ENCODE measurements at places on chromosomes 7 and 10.

DNA sequence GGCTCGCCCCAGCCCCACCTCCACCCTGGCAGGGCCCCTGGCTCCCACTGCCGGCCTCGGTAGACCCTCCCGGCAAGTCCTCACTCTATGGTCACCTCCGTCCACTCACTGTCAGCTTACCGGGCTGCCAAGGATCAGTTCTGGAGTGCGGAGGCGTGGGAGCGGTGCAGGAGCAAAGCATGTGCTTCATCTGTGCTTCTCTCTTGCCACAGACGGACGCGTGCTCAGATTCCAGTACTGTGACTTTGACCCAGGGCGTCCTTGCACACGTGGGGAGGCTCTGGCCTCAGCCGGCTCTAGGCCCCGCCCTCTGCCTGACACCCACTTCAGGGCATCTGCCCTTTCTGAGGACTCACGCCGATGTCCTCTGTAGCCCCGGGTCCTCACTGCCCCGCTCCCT, 547.5 kb upstream of the FOXK1 start:
- no peak for DNase-seq

GRCh38 chr7:45696476-45696875, 122.3 kb downstream of the ADCY1 start:
- no peak for DNase-seq

DNA sequence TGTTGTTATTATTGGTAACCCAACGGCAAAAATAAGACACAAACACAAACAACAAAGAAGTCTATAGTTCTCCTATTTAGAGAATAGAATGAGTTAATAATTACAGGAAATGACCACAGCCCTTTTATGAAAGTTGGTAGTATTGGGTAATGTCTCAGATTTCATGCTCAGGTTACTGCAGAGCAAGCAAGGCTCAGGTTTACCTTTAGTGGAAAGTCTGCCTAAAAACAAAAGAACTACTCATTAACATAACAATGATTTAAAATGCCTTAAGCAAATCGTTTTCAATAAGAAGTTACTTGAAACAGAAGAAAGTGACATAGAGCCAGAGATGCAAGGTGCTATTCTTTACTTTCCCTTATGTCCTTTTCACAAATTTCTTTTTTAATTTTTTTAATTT, 441.2 kb downstream of the PLXDC2 start:
- DNase-seq, result no peak

DNA sequence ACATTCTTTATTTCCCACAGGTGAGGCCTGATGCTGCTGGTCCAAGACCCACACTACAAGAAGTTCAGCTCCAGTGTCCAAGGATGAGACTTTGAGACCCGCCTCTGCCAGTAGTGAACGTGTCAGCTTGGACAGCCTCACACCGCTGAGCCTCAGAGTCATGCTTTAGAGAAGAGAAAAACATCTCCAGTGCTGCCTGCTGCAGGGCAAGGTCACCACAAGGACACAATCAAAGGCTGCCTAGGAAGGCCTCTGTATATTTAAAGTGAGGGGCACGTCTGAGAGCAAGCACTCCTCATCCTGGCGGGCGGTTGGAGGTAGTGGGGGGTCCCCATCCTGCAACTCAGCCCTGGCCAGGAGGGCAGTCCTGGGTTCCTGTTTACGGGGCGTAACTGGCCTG, 19.3 kb downstream of the FGFR2 start:
- no peak for DNase-seq

GRCh38 chr7:28587211-28587610, 174.9 kb downstream of the CREB5 start:
- no peak for DNase-seq

- DNase-seq, result no peak
Observed at GRCh38 chr7:99210265-99210970, 2.5 kb upstream of the KPNA7 start.

DNA sequence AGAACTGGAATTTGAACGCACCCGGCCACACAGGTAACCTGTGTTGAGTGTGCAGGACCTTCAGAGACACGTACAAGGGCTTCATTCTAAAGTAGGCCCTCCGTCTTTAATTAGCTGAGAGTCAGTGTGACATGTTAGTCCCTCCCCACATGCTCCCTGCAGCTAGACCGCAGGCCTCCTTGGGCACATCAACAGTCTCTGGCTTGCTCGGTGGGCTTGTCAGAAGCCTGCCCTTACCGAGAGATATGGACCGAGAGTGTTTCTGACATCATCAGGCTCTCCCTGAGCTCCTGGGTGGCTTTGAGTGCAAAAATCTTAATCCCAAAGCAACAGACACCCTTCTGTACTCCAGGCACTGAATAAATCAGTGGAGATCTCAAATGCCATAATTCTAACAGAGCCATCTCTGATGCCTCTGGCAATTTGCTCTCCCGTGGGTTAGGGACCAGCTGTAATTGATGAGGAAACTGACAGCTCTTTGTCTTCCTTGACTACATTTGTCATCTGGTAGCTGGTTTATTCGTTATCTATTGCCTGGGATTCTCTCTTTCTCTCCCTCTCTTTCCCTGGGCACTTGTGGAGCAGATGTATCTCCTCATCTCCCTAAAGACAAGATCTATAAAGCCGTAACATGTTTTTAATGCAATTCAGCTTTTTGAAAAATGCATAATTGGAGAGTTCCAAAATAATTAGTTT, 850.6 kb downstream of the TYW1 start:
- DNase-seq, result no peak

- no peak for DNase-seq
Observed at GRCh38 chr10:104342941-104343411, 4.7 kb upstream of the ITPRIP start.

- DNase-seq, result no peak
Observed at GRCh38 chr10:56370217-56371113, 9.4 kb upstream of the ZWINT start.

DNA sequence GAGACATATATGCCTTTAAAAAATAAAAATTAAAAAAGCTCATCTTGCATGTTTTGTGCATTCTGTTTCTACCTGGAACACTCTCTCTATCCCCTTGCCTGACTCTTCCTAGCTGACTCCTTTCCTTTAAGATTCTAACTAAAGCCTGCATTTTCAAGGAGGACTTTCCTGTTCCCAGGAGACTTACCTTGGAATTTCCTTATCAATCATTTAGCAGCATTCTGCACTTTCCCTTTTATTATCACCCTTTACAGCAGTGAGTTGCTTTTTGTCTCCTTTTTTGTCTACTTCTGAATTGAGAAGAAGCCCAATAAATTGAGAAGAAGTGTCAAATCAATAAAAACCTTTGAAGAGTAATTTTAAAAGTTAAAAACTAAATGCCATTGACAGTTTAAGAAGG, 142.2 kb upstream of the TMEM196 start:
- DNase-seq, result no peak

GRCh38 chr7:97844036-97844435, 28.2 kb downstream of the ASNS start:
- no peak for DNase-seq

DNA sequence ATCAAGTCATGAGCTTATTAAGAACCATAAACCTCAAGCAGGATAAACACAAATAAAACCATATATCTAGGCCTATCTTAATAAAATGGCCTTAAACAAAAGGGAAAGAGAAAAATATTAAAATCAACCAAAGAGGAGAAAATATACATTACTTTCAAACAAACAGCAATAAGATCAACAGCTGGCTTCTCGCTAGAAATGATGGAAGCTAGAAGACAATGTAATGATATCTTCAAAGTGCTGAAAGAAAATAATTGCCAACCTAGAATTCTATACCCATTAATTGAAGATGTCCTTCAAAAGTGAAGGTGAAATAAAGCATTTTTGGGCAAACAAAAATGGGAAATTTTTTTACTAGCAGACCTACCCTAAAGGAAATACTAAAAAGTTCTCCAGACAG, 142.9 kb upstream of the PODXL start:
- DNase-seq, result no peak

- no peak for DNase-seq
Observed at GRCh38 chr7:19117870-19118608, 603 bp upstream of the TWIST1 start.

- peak; percentile 94 for DNase-seq
Observed at GRCh38 chr7:130297628-130298543, 4.9 kb downstream of the CPA4 start.

GRCh38 chr10:62471711-62472110, 97.5 kb downstream of the ZNF365 start:
- DNase-seq, result no peak

- DNase-seq, result no peak
Observed at GRCh38 chr10:3749600-3749999, 35.4 kb downstream of the KLF6 start.

GRCh38 chr7:25187932-25188331, 40.4 kb downstream of the NPVF start:
- no peak for DNase-seq

DNA sequence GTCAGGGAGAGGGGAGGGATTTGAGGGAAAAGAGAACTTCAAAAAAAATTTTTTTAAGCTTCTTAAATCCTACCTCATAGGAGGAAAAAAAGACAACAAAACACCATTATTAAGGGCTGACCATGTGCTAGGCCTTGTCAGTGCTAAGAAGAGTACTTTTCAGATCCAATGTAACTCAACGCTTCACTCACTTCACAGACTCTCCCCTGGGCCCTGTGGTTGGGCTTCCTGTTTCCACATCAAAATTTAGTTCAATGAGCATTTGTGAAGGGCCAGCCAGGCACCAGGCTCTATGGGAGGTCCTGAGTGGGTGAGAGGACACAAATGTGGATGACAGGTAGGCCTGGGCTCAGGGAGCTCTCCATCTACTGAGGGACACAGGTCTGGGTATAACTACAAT, 249.8 kb downstream of the PTEN start:
- DNase-seq, result no peak

DNA sequence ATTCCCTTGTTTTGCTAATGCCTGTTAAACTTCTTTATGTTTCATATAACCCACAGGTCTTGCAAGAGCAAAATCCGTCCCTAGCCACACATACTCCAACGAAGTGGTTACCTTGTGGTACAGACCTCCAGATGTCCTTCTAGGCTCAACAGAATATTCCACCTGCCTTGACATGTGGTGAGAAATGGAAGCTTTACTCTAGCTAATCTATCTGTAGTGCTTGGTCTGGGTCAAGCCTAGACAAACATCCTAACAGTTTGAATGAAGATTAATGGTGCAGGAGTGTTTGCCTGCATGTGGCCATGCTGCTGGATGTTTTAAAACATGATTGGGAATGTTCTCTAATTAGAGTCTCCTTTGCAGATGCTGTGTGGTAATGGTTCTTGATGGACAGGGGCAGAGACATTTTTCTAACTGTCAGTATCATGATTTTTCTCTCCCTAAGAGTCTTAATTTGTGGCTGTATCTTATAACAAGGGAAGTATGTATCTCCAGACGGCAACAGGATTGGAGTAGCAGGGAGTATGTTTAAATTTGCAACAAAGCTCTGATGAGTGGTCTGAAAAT, 308.5 kb upstream of the FZD1 start:
- DNase-seq, result peak; percentile 71

DNA sequence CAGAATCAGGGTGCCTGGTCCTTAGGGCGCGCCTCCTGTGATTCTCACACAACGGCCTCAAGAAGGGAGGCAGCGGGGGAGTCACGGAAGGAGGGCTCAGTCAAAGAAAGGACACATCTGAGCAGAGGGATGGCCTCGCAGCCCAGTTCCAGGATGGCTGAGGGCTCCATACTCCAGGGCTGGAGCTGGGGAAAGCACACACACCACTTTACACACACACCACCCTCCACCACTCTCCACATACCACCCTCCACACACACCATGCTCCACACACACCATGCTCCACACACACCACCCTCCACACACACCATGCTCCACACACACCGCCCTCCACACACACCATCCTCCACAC, 22.2 kb downstream of the PRKAG2 start:
- no peak for DNase-seq

- no peak for DNase-seq
Observed at GRCh38 chr7:5063698-5064097, 18.0 kb downstream of the RBAK start.

DNA sequence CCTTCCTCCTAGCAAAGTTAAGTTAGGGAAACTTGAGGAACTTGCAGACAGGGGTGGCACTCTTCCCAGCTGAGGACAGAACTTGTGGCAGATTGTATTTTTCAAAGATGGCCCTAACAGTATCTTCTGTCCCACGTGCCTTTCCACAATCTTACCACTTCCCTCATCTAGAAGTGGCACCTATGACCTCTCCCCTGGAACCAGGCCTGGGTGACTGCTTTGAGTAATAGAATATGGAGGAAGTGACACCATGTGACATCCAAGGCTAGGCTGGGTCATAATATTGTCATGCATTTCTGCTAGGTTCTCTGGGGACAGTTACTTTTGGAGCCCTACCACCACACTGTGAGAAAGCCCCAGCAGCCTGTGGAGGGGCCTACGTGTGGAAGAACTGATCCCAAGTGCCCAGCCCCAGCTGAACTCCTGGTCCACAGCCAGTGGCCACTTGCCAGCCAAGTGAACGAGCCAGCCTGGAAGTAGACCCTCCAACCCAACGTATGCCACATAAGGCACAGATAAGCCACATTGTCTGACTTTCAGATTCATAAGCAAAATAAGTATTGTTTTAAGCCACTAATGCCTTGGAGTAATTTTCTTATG, 193.7 kb downstream of the PTPN20 start:
- no peak for DNase-seq

- DNase-seq, result no peak
Observed at GRCh38 chr10:29643771-29644501, 9.2 kb upstream of the SVIL start.

- DNase-seq, result no peak
Observed at GRCh38 chr7:158128572-158128971, 459.1 kb downstream of the PTPRN2 start.

DNA sequence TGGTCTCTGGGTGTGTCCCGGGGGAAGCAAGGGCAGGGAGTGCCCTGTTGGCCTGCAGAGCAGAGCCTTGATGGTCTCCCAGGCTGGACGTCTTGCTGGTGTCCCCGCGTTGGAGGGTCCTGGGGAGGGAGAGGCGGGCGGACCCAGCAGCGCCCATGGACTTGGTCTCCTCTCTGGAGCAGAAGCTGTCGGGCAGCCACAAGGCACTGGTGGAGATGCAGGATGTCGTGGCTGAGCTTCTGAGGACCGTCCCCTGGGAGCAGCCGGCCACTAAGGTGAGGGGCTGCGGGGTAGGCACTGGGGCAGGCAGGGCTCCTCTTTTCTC, 20.9 kb downstream of the TTYH3 start:
- DNase-seq, result no peak

- DNase-seq, result no peak
Observed at GRCh38 chr10:103262229-103262628, 14.7 kb upstream of the INA start.

DNA sequence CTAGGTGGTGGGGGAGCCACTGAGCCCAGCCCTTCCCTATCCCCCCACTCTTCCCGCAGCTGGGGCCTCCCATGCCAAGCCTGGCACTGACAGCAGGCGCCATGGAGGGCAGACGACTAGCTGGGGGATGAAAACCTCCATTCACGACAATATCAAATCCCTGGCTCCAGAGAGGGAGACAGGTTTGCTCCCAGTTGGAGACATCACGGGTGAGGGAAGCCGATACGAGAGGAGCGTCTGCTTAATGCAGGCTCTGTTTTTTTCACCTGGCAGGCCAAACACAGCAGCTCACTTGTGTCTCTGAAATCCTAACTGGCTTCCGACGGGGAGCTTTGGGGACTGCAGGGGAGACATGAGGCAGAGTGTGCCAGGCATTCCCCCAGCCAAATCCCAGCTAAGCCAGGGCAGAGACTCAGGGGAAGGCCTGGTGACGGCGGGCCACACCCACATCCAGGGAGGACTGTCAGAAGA, 307.4 kb upstream of the ZMIZ1 start:
- DNase-seq, result no peak

Measured in NCI-H187 (cell line).